Activated T-helper 17 cell treated with anti-CD3 and anti-CD28 coated beads, Interleukin-2, amount 50 U/mL, for 72 hours (primary cell): ENCODE measurements at places on chromosomes 16 and 17.

- no peak for ATAC-seq
Measured at GRCh38 chr17:82356845-82357355, 2.1 kb upstream of the TEX19 start.

- ATAC-seq, result no peak
Measured at GRCh38 chr16:80175011-80175410, 365.8 kb upstream of the DYNLRB2 start.

DNA sequence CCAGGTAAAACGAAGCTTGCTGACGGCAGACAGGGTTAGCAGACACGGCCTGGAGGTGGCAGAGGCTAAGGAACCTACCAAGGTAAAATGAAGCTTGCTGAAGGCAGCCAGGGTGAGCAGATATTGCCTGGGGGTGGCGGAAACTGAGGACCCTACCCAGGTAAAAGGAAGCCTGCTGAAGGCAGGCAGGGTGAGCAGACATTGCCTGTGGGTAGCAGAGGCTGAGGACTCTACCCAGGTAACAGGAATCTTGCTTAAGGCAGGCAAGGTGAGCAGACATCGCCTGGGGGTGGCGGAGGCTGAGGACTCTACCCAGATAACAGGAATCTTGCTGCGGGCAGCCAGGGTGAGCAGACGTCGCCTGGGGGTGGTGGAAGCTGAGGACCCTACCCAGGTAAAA, 2.6 kb upstream of the GCGR start:
- ATAC-seq, result no peak

GRCh38 chr16:21277927-21278706, at the start of gene CRYM:
Gene CRYM, minus strand, starts transcription at chr16:21278290. Its CDS starts 39 bp downstream, at chr16:21278251.
- peak; percentile 89 for ATAC-seq

DNA sequence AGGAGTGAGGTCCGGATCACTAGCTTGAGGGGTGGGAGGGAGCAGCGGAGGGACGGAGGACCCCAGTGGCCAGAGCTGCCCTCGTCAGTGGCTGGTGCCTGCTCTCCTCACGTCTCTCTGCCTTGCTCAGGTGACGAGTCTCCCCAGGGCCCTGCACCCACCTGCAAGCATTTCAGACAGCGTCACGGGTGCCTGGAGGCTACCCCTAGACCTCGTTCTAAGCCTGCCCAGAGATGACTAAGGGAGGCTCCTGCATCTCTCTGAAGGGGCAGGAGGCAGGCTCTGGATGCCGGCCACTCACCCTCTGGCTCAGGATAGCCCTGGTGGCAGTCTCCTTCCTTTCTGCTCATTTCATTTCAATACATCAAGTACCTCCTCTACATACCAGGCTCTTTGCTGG, 68.8 kb downstream of the MRC2 start:
- ATAC-seq, result no peak

DNA sequence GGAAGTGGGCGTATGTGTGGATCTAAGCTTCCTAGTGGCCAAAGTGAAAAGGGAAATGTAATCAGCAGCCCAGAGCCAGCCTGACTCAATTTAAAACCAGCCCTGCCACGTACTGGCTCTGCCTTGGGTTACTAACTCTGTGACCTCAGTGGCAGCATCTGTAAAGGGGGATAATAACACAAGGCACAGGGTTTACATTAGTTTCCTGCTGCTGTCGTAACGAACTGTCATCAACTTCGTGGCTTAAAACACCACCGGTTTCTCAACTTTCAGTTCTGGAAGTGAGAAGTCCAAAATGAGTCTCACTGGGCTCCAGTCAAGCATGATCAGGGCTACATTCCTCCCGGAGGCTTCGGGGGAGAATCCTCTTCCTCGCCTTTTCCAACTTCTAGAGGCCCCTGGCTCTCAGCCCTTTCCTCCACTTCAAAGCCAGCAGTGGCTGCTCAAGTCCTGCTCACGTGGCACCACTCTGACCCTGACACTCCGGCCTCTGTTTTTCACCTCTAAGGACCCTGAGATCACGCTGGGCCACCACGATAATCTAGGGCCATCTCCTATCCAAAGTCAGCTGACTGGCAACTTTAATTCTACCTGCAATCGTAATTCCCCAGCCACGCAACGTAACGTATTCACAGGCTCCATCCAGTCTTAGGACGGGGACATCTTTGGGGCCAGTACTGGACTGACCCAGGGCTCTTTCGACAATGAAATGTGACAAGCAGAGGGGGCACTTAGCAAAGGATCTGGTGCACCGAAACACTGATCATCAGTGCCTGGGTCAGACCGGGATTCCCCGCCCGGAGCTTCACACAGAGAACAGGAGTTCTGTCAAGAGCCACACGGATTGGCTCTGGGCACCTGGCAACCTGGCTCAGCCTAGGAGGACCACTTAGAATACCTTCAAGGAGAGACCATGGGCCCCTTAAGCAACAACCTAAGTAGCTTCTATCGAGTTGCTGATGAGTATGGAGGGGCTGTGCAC, 14.5 kb downstream of the TMC6 start:
- ATAC-seq, result peak; percentile 96

- ATAC-seq, result no peak
Measured at GRCh38 chr17:27793906-27794569, 6.3 kb downstream of the NOS2 start.

DNA sequence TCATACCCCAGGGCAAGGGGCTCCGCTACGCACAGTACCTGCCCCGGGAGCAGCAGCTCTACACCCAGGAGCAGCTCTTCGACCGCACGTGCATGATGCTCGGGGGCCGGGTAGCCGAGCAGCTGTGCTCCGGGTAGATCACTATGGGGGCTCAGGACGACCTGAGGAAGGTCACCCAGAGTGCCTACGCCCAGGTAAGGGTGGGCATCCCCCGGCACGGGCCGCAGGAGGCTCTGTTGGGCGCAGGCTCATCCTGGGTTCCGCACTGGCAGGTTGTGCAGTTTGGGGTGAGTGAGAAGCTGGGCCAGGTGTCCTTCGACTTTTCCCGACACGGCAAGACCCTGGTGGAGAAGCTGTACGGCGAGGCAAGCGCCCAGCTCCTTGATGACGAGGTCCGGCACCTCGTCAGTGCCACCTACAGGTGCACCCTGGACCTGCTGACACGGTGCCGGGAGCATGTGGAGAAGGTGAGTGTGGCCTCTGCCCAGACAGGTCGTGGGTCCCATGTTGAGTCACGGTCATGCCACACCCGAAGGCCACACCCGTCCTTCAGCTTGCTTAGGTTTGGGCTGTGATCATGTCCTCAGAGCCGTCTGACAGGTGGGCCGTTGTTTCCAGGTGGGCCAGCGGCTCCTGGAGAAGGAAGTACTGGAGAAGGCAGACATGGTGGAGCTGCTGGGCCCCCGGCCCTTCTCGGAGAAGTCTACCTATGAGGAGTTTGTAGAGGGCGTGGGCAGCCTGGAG, 19.3 kb downstream of the DBNDD1 start:
- no peak for ATAC-seq

GRCh38 chr16:70678121-70678897, 7.5 kb downstream of the MTSS2 start:
- no peak for ATAC-seq

DNA sequence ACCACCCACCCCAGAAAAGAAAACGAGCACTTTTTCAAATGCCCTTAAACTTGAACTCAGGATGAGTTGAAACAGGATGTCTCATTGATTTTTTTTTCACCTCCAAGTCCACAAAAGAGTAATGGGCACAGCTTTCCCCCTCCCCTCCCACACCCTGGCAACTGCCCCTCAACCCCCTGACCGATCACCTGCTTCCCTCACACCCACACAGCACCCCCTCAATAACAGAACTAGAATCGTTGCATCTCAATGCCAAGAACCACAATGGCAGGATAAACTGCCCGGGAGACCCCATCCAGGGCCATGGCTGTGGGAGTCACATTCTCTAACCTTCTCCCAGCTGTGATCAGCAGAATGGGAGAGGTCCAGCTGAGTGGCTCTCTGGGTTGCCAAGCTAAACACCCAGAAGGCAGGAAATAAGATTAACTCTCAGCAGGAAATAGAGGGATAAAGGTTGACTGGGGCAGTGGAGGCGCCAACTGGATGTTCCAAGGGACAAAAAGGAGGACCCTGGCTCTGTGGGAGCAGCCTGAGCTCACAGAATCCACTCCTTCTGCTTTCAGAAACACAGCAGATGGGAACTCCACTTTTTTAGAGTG, 128.0 kb upstream of the SDK2 start:
- no peak for ATAC-seq

DNA sequence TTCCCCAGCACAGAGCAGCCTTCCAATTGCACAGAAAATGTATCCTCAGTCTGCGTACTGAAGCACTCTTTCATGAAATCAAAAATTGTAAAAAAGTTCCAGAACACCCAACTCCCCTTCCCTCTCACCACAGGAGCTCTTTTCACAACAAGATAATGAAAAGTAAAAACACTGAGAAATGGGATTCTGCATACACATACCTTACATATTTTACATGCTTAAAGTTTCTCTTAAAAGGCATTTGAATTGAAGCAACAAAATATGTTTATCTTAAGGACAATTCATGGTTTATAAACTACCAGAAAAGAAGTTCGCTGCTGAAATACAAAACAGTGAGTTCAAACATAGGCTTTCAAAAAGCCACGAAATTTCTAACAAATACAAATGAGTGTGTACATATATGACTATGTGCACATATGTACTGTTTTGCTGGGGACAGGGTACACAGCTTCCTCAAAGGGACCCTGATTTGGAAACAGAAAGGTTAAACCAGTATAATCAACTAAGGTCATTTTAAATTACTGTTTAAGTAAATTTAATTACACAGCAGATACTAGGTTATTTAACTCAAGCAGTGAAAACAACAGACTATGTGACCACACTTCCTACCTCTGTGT, 33.8 kb downstream of the COG1 start:
- peak; percentile 73 for ATAC-seq
